ENCODE measurements at places on chromosomes 1 and 21.

DNA sequence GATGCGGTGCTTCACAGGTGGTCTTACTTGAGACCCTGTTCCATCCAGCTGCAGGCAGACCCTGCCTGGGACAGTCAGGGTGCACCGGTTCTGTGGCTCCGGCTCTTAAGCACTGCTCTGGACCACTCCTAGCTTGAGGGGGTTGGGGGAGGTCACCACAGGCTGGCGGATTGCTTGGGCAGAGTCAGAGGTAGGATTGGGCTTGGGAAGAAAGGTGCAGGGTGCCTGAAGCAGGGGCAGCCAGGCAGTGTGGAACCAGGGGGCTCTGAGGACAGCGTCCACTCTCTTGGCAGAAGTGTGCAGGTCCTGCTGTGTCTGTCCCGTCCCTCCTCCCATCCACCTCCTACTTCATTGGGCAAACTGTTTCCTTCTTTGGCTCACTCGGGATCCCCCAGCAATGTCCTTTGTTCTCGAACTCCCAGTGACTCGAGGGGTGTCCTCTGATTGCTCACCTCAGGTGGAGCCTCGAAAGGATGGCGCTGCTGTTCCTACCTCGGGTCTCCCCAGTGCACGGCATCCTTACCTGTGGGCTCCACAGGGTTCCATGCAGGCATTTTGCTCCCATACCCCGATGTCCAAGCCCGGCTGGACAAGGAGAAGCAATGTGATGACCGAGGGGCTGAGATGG lies 1.7 kb downstream of the PDXK start:
- no peak for DNase-seq

DNA sequence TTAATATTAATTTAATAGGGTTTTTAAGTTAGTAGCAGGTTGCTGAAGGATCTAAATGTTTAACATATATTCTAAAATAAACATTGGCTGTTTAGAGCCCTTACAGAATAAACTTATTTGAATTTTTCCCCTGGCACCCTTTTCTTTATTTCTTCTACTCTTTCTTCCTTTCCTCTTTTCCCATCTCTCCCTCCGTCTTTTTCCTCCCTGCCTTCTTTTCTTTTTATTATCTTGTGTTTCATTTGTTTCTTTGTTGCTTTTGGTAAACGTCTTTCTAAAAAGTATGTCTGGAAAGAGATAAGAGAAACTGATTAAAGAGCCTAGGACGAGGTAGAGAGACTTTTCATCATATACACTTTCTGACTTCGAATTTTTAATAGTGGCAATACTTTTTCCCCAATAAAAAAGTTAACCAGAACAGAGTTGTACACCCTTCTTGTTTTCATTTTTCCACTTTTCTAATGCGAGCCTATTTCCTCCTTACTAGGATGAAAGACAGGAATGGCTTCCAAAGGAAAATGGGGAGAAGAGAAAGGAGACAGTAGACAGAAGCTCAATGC lies 39.5 kb upstream of the ATF3 start:
- DNase-seq = no peak

- no peak for DNase-seq
These were observed 58.3 kb downstream of the SLC30A7 start for GRCh38 chr1:100953960-100954730.

DNA sequence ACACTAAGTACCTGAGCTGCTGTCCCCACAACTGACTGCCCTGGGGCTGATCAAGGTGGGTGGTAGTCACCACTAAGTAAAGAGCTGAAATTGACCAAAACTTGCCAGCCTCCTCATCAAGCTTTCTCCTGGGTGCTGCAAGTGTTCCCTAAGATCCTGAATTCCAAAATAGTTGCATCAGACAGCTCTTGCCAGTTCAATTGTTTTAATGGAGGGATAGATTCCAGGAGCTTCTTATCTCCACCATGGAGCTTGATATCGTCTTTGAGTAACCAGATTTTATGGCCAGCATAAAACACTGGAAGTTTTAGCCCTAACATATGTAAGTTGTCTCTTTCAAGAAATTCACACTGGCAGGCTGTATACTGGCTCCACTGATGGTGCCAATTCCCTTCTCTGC lies 90.3 kb downstream of the NID1 start:
- no peak for DNase-seq

DNA sequence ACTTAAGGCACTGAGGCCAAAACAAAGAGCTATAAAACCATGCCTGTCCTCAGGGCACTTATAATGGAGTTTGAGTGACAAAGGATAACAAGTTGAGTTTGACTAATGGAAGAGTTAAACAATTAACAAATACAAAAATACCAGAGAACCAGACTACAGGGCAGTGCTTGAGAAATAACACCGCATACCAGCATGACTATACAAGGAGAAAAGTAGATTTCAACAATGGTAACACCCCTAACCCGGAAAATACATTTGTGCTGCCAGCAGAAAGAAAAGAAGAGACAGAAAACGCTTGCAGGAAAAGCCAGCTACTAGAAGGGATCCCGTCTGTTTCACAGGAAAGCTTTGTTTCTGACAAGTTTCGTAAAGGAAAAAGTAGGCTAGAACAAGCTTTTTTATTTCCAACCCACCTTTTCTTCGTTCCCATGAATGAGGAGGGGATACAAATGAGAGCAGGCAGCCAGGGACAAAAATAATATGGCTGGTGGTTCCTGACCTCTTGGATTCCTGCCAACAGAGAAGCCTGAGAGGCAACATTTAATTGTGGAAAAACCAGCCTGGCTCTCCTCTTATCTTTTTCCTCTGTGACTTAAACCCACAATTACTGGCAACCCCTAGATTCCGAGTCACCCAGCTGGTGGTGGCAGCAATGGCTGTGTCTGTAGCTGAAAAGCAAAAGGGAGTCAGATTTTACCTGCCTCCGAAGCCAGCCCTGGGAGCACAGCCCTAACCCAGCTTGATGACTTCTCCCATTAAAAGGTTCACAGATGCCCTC lies 56.5 kb downstream of the WLS start:
- peak; percentile 53 for DNase-seq

DNA sequence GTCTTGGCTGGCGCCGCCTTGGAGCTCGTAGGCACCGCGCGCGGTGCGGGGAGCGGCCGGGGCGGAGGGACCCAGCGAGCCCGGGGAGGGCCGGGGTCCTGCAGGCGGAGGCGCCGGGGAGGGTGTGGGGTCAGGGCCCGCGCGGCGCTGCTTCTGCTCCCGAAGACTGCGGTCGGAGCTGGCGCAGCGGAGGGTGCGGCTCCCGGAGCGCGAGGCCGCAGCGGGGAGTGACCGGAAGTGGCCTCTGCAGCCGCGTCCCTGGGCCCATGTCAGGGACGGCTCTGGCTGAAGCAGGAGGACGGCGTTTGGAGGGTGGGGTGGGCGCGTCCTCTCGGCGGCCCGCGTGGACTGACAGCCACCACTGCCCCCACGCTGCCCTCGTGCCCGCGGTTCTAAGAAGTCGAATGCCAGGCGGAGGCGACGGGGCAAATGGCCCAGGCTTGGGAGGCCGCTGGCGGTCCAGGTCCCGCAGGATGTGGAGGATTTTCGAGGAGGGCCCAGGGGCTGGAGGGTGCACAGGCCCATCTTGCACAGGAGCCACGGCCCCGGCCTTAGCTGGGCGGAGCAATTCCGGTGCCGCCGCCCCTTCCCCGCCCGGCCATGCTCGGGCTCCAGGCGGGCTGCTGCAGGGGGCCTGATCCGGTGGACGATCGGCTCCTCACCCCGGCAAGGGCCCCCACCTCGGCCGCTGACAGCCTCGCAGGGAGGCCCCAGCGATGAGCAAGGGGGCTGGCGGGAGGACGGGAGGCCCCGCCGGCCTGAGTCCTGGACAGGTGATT lies 7.7 kb upstream of the ZNF669 start:
- DNase-seq = peak; percentile 65

- peak; percentile 48 for DNase-seq
These were observed 16.8 kb downstream of the TRPM2 start for GRCh38 chr21:44370027-44370735.

DNA sequence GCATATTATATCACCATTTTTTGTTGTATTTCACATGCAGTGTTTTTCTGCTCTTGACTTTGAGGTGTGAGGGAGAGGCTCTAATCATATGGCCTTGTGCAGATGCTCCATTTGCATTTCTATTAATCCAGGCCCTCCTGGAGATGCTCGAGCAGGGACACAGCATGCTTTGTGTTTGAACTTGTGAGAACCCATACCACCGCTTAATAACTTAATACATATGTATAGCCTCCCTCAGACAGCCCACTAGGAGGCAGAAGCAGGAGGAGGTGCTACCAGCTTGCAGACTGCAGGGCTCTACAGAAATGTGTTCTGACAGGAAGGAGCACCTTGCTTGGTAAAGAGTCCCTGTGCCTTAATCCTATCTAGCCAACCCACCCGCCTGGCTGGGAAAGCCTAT lies 155.2 kb downstream of the BARHL2 start:
- DNase-seq = no peak

- DNase-seq = no peak
These were observed 22.6 kb downstream of the RIPK4 start for GRCh38 chr21:41744028-41744930.

DNA sequence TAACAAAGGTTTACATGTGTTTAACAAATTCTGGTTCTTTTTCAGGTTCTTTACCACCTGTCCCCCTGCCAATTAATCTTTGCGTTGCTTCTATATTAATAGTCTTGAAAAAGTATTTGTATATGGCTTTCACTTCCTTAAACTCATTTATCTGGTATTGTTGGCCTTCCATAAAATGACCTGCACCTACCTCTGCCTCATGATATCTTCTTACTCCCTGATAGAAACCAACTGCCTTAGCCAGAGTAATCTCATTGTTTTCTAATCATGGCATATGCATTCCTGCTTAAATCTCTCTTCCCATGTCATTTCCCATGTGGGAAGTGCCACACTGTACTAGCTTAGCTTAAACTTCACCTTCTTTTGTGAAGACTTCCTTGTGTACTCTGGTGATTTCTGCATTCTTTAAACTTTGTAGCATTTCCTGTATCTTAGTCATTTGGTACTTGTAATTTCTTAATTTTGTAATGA lies 8.7 kb downstream of the SMG7 start:
- no peak for DNase-seq

DNA sequence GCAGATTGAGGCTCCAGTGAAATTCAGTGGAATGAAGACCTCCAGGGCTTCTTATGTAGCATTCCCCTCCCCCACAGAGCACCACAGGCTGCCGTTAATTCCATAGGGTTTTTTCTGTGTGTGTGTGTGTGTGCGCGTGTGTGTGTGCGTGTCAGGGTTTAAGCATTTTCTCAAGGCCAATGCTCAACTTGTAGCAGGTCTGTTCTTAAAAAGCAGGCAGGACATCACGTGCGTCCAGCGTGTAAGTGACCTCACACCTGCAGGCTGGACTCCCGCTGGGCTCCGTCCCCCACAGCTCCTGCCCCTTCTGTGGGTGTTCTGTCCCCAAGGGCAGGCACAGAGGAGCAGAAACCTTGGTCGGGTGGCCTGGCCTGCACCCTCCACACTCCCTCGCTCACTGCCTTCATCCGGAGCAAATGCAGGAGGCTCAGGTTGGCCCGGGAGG lies 5.3 kb downstream of the PRDM16 start:
- DNase-seq = no peak

DNA sequence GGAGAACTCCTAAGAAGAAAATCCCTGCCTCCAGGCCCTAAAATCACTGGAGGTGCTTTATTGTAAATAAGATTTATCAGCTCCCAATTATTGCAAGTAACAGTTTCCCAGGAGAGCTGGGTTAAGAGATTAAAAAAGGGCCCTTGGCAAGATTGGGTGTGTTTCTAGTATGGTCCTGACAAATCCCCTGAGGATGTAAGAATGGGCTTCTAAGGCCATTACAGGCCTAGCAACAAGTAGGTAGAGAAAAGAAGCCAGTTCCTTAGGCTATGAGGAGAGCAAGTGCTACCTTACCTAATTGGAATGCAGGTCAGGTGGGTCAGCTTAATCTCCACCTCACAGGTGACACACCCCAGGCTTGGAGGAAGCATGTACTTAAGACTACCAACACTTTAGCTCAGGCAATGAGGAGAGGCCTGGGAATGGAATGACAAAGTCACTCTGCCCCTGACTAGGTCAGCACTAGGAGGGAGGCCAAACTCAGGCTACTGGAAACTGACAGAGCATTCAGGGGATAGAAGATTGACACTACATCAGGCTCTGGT lies 6.8 kb upstream of the OTUD7B start:
- DNase-seq = no peak

DNA sequence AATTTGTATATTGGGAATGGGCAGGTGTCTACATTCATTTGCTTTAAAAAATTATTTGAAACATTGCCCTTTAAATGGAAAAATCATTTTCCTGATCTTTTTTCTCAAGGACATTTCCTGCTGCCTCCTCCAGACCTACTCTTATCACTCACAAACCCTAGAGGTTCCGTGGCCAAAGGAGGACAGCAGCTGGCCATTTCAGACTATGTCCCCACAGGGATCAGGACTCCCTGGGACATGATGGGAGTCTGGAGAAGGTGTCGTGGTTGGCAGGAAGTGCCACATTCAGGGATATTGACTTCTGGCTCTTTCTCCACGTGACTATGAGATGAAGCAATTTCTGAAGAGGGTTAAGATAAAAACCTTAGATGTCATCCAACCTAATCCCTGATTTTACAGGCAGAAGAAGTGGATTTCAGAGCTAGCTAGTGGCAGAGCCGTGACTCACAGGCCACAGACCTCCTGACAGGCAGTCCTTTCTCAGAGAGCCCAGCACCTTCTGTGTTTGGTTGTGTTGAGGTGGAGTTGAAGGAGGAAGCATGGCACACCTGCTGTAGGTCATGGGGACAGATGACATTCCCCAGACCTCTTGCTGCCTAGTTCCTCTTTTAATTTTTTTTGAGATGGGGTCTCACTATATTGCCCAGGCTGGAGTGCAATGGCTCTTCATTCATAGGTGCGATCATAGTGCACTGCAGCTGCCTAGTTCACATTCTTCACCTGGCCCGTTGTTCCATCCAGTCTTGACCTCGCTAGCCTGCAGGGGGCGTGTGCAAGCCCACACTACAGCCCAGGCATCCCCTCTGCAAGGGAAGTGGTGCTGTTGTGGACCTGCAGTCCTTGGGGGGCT lies 25.5 kb upstream of the IL10 start:
- DNase-seq = no peak

- no peak for DNase-seq
These were observed 160.0 kb downstream of the PDE4B start for GRCh38 chr1:65952696-65953095.

GRCh38 chr1:204081164-204081790 lies 8.4 kb downstream of the SOX13 start:
- DNase-seq = no peak

GRCh38 chr1:171220581-171221054 lies 27.7 kb upstream of the FMO1 start:
- no peak for DNase-seq

- DNase-seq = no peak
These were observed 105.0 kb downstream of the FNBP1L start for GRCh38 chr1:93552741-93553455.

DNA sequence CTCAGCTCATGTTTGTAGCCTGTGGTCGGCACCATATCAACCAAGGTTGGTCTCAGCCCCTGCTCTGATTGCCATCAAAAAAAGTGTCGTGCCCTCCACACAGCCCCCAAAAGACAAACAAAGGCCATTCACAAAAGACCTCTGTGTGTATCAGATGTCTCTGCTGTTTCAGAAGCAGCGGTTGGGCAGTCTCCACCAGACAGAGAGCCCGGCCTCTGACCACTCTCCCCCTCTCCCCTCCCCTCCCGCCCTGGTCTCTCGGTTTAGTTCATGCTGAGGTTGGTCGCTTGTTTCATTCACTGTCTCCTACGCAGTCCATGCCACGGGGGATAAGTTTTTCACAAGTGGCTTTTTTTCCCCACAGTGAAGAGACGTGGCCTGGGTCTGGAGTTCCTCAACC lies 27.1 kb downstream of the ACTA1 start:
- DNase-seq = no peak

Data from ureter (tissue), 1 donor.